ENCODE measurements at places on chromosomes 11 and 22.

- no peak for DNase-seq
Observed at GRCh38 chr22:45290410-45290936, 5.7 kb downstream of the UPK3A start.

DNA sequence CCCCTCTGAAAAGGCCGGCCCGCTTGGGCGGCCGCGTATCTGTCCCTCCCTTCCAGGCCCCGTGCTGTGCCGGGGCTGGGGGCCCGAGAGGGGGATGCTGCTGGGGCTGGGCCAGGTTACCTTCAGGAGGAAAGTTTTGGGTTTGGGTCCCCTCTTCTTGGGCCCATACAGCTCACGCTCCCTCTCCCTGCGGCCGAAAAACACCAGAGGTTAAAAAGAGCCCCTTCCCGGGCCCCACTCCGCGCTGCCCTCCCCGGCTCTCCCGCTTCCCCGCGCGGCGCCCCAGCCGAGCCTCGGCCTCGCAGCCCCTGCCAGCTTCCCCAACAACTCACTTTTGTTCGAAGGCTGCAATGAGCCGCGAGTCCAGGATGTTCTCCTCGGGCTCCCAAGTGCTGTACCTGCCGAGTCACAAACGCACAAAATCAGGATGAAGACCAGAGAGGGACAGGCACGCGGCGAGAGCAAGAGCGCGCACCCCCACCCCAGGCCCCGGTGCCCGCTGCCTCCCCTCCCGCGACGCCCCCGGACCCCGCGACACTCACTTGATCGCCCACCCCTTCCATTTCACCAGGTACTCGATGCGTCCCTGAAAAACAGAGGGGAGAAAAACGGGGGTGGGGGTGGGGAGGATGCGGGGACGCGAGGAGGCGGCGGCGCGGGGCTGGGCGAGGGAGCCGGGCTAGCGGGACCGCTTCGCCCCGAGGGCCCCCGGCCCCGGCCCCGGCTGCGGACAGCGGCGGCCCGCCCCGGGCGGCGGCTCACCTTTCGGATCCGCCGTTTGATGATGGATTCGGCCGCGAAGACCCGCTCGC is 450 bp downstream of the CBX6 start:
- no peak for DNase-seq

- no peak for DNase-seq
Observed at GRCh38 chr11:82814379-82814778, 80.7 kb upstream of the FAM181B start.

DNA sequence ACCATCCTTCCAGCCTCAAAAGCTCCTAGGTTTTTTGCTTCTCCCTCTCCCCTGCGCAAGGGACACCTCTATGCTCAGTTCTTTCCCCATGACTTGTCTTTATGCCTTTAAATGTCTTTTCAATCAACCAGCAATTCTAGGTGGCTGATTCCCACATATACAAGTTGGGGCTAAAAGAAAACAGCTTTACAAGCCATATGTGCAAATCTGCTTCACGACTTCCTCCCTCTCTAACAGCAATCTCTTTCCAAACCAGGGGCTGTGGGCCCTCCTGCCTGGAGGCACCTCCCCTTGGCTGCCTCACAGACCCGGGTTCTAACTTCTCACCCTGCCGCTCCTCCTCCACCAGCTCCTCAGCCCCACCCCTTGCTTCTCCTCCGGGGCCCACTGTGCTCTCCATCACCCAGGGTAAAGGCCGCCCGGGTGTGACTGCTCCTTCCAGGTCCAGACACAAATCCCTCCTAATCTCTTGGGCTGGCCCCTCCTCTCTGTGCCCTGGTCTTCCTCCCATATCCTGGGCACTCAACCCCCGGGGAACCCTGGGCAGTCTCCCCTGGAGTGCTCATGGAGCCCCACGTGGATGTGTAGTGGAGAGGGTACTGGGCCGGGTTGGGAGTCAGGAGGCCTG is 14.1 kb downstream of the TMPRSS13 start:
- DNase-seq = no peak

GRCh38 chr11:19323502-19323901 is 82.8 kb upstream of the E2F8 start:
- DNase-seq = no peak

- no peak for DNase-seq
Observed at GRCh38 chr11:68569357-68569756, 108.8 kb downstream of the PPP6R3 start.

DNA sequence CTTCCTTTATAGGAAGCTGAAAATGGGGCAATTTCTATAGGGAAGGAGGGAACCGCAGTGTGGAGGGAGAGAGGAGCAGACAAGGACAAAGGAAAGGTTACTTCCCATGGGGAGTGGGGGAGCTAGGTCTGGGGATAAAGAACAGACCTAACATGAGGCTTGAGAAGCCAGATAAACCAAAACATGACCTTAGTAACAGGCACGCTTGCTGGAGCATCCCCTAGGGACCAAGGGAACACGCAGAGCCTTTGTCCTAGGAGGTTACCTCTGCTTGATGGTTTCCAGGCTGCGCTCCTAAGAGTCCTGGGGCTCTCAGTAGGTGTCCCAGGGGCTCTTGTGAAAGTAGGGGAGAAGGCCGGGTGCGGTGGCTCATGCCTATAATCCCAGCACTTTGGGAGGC is 271.4 kb upstream of the NCAM1 start:
- DNase-seq = no peak

DNA sequence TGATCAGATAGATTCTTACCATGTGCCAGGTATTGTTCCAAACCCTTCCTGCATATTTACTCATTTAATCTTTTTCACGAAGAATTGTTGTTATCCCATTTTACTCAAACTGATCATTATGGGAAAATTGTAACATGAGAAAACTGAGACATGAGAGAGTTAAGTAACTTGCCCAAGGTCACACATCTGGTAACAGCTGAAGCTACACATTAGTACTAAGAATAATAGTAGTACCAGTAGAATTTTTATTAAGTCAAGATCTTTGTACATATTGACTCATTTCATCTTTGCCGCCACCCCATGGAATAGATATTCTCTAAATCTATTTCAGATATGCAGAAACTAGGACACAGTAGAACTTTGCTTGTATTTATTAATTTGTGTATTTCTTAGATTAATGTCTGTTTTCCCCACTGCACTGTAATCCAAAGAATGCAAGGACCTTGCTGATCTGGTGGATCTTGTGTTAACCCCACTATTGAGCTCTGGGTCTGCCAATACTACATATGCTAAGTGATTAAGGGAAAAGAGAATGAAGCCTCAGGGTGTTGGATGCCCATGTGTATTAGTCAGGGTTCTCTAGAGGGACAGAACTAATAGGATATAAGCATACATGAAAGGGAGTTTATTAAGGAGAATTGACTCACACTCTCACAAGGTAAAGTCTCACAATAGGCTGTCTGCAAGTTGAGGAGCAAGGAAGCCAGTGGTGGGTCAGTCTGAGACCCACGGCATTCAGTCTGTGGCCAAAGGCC is 72.8 kb downstream of the PARVA start:
- DNase-seq = no peak

DNA sequence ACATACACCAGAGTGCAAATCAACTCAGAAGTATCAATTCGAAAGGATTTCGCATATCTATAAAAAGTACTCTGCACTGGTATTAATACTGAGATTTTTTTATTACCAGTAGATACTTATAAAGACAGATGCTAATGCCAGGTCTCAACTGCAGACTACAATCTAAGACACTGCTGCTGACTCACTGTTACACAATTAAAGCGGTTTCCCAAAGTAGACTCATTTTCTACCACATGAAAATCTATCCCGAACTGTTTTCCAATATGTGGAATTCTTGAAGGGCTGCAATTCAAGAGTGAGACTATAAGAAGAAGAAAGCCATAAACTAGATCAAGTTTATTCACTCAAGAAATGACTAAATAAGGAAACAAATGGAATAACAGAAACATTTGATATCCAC is 57.2 kb upstream of the ARHGAP32 start:
- DNase-seq = no peak

- DNase-seq = no peak
Observed at GRCh38 chr11:122799406-122800105, 38.7 kb upstream of the CRTAM start.

GRCh38 chr22:31490496-31490925 is 869 bp upstream of the EIF4ENIF1 start:
- DNase-seq = no peak

- no peak for DNase-seq
Observed at GRCh38 chr11:61445516-61445915, 15.6 kb downstream of the SDHAF2 start.

GRCh38 chr22:18994701-18995326 is 58.7 kb upstream of the PRODH start:
- no peak for DNase-seq

DNA sequence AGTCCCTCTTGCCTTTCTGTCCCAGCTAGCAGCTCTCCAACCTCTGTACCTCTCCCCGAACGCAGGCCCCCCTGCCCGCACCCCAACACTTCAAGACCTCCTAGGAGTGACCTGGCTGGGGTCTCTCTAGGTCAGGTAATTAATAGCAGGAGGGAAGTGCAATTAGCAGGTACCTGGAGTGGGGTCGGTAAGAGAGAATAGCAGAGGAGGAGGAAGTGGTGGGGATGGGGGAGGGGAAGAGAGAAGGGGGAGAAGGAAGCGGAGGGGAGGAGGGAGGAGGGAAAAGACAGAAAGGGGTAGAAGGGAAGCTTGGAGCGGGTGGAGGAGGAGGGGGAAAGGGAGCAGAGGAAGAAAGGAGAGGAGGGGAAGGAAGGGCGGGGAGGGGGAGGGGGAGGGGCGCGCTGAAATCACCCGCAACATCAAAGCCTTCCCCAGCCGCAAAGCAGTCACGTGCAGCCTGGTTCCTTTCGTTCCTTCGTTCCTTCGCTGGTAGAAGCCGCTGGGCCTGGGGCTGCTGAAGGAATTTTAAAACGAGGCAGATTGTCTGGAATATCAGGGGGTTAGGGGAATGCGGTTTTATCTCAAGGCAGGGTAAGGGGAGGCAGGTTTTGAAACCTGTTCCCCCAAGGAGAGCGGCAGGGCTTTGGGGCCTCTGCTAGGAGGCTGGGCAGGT is 29.3 kb upstream of the TCF20 start:
- DNase-seq = no peak

DNA sequence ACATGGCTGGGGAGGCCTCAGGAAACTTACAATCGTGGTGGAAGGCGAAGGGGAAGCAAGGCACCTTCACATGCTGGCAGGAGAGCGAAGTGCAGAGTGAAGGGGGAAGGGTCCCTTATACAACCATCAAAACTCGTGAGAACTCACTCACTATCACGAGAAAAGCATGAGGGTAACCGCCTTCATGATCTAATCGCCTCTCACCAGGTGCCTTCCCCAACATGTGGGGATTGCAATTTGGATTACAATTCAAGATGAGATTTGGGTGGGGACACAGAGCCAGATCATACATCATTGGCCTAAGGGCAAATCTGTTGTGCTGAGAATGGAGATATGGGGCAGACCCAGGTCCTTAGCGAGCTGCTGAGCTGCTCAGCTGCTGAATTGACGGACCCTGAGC is 13.1 kb downstream of the C1QTNF6 start:
- no peak for DNase-seq

DNA sequence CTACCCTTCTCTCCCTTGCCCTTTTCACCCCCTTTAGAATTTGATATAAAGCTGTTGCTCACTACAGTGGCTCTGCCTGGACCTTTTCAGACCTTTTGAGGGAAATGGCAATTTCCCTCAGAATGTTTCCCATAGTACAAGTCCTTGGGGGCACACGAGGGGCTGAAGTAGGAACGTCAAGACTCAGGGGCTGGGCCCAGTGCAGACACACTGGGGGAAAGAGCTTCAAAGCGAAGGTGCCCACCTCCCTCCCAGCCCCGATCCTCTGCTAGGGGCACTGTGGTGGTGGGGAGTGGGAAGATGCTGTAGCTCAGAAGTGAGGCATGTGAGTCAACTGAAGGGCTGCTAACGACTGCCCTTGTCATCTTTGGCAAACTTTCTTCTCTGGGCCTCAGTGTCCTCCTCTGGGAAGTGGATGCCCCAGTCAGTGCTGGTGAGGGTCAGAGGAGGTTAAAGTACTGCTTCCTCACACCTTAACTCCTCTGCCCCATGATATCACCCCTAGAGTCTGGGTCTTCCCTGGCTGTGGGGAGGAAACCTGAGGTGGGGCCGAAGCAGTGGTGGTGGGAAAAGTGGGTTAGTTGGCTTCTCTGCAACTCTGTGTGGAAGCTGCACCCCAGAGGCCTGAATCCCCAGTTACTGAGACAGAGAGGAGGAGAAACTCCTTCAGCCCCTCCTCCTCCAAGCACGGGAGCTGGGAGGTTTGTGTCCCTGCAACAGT is 425.3 kb upstream of the B3GAT1 start:
- no peak for DNase-seq

- no peak for DNase-seq
Observed at GRCh38 chr22:46730568-46731245, 7.3 kb downstream of the CERK start.

DNA sequence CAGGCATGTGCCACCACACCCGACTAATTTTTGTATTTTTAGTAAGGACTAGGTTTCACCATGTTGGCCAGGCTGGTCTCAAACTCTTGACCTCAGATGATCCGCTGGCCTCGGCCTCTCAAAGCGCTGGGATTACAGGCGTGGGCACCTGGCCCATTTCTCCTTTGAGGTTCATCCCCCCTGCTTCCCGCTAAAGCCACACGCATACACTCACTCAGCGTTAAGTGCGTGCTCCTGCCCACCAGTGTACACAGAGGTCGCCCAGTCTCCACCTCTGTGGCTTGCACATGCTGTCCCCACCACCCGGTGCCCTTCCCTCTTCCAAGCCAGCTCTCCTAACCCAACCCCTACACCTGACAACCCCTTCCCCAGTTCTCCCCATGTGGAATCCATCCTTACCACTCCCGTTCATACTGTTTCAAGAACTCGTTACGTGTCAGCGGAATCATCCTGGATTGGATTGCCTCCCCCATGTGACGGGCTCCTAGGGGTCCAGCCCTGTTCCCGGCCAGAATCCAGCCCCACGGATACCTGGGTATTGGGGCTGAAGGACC is 15.7 kb upstream of the CYTH4 start:
- no peak for DNase-seq

GRCh38 chr22:41913842-41914534 is 886 bp downstream of the SHISA8 start:
- DNase-seq = no peak

GRCh38 chr11:122098261-122098980 is 17.6 kb downstream of the BLID start:
- no peak for DNase-seq

DNA sequence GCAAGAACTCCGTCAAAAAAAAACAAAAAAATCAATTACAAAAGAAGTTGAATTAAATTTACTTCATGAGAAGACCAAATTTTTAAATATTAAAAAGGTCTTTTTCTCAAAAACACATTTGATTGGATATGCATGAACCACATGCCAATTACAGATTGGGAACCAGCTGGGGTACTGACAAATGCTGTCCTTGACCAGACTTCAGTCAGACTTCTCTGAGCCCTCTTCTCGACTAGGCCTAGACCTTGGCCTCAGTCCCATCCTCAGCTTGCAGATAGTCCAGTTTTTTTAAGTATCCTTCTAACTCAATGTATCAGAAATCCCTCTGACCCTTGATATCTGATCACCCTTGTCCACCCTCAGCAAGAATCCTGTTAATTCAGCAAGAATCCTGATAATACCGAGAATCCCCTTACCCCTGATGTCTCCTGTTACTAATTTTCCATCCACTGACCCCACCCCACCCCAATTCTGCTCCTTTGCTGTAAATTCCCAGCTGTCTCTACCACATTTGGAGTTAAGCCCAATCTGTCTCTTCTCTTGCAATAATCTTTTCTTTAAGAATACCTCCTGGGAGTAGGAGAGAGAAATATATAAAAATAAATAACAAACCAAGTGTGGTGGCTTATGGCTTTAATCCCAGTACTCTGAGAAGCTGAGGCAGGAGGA is 30.9 kb downstream of the OR4D9 start:
- DNase-seq = no peak

GRCh38 chr11:69367211-69367964 is 73.4 kb downstream of the MYEOV start:
- DNase-seq = no peak

Data from forelimb muscle (tissue), 1 donor.